Fibroblast of skin of left biceps (primary cell): ENCODE measurements at places on chromosomes 16 and 17.
A peak's percentile ranks its signal among the peaks of the same experiment; 100 is the strongest.

DNA sequence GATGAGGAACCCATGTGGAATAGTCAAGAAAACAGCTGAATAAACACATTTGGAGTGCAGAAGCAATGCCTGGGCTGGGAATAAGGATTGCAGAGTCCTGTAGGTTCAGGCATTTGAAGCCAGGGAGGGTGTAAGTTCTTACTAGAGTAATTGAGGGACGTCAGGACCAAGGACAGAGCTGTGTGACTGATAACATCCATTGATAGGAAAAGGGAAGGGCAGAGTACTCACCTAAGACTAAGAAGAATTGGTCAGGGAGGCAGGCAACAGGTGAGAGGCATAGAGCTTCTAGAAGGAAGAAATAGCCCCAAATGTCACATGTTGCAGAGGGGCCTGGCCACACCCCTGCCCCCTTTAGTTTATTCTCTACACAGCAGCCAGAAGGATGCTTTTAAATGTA is 79.8 kb upstream of the TMEM132E start:
- no peak for DNase-seq

- no peak for DNase-seq
These were observed 9.5 kb upstream of the PDXDC1 start for GRCh38 chr16:14965328-14965727.

DNA sequence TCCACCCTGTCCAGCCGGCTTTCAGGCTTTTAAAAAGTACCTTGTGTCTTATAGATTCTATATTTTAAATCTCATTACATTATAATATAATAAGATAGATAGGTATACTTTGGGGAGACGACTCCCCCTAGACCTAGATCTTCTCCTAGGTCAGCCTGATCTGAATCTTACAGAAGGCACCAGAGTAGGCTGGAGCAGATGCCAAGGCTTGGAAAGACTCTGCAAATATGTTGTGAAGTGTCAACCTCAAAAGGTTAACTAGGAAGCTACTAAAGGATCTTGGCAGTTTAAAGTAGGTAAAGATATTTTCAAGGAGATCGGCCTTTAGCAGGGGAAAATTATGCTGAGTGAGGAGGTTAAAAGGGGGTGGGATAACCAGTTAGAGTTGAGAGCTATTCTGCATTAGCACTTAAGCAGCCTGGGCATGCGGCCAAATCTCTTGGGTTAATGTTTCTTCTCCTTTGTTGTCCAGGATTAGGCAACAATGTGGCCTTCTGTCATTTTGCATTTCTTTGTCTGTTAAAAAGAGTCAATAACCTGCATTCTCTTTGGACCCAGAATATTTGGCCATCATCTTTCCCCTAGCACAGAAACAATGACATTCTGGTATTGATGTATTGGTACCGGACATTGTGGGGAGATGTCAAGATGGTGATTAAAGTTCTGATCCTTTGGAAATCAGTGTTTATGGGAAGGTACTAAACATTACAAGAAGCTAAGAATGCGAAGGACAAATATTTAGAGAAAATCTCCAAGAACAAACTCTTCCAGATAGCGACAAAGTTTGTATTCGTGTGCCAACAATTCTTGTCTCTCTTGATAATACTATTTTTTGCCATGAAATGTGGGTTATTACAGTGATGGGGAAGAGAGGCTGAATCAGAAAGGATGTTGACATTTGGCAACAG is 51.2 kb upstream of the DHX40 start:
- DNase-seq = peak; percentile 42

DNA sequence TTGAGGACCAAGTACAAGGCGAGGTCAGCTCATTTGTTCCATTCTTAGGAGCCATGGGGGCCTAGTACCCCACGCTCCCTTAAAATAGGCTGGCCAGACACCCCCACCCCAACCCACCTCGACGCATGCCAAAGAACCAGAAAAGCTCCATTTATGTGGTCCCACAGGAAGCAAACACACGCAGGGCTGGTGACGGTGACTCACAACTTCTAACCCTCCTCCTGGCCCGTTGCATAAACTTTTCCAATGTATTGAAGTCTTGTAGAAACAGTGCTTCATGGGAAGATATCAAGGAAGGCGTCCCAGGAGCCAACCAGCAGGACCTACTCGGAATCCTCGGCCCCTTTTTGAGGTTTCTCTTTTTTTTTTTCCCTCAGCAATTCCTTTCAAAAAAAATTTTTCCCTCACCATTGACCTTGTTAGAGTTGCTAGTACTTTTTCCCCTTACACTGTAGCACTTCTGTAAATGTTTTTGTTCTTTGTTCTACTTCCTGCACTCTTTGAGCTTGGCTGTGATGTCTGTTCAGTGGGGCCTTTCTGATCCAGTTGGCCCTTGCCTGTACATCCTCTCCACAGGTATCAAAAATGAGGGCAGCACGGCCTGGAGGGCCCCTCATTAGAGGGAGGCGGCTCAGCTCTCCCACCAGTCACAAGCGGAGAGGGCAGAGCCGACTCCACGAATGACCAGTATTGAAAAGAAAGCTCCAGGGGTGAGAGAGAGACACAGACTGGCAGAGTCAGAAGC is 208.3 kb downstream of the RGS9 start:
- no peak for DNase-seq

DNA sequence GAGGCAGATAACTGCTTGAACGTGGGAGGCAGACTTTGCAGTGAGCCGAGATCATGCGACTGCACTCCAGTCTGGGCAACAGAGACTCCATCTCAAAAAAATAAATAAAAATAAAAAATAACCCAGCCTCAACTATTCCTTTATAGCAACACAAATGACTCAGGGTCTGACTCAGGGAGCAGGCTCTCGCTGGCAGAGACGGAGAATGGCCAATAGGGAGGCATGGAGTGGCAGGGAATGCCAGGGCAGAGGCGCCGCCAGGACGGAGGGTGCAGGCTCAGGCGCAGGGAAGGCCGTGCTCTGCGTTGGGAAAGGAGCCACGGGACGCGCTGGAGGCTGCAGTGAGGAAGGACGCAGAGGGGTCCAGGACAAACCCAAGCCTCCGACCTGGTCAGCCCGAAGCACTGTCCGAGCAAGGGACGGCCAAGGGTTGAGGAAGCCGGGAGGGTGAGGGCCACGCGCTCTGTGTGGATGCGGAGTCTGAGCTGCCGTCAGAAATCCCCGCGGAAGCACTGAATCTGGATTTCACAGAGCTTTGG is 40.3 kb downstream of the PKD1 start:
- no peak for DNase-seq

DNA sequence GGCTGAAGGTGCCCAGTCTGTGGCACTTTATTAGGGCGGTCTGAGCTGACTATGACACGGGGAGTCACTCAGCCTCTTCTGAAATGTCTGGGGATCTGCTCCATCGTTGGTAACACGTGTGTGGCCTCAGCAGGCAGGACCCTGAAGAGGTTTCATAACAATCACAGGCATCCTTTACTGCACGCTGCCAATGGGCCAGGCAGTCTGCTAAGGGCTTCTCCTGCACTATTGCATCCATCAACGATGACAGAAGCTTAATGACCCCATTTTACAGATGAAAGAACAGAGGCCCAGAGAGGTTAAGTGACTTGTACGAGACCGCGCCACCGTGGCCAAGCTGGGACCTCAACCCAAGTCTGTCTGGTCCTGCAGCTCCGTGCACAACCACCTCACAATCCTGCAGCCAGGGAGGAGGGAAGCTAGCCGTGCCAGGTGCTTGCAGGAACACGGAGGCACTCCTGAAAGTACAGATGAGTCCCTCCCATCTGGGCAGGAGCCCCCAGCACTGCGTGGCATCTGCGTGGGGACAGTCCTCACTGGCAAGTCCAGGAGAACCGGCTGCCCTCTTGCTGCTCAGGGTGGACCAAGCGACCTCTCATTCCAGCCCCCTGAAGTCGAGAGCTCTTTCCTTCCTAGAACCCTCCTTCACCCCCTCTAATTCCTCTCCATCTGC is 40.0 kb downstream of the RPH3AL start:
- no peak for DNase-seq

GRCh38 chr16:87531418-87531817 is 38.6 kb upstream of the ZCCHC14 start:
- no peak for DNase-seq

DNA sequence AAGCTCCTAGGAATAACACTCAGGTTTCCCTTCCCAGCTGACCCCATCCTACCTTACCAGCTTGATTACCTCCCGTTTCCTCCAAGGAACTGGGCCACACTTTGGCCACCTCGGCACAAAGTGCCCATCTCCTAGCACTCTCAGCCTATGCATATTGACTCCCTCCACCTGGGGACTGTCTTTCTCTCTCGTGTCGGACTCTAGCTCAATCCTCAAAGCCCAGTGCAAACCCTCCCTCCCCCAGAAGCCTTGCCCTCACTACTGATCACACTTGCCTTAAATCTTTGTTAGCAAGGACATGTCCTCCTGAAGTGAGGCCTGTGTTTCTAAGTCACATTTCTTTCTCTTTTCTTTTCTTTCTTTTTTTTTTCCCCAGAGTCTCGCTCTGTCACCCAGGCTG is 2.6 kb upstream of the RAB26 start:
- DNase-seq = no peak

- DNase-seq = no peak
These were observed 4.4 kb downstream of the RTN4RL1 start for GRCh38 chr17:2020721-2021120.

DNA sequence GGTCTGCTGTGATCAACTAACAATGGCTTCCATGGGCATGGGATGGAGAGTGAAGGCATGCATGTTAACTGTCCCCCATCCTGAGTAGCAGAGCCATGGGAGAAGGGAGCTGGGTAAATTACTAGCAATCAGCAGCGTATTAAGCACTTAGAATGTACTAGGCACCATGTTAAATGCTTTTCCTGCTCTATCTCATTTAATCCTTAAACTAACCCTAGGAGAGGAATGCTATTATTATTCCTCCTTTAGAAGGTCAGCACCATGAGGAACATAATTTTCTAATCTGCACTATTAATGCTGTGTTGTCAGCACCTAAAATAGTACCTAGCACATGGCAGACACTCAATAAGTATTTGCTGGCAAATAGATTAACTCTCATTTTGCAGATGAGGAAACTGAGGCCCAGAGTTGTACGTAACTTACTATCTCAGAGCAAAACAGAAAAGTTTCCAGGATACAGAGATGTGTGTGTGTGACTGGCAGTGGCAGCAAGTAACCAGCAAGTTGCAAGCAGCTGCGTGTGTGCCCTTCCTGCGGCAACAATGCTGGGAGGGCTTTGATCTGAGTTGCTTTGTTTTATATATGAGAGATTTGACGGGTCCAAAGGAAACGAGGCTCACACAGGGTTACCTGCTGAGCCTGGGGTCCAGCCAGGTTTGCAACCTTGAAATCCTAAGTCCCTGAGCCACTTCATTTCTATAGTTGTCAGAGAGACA is 6.5 kb upstream of the KLHL36 start:
- DNase-seq = no peak

GRCh38 chr17:2338315-2338657 is 985 bp downstream of the SGSM2 start:
- no peak for DNase-seq

GRCh38 chr17:6651919-6652452 is 424 bp downstream of the C17orf100 start:
- no peak for DNase-seq

DNA sequence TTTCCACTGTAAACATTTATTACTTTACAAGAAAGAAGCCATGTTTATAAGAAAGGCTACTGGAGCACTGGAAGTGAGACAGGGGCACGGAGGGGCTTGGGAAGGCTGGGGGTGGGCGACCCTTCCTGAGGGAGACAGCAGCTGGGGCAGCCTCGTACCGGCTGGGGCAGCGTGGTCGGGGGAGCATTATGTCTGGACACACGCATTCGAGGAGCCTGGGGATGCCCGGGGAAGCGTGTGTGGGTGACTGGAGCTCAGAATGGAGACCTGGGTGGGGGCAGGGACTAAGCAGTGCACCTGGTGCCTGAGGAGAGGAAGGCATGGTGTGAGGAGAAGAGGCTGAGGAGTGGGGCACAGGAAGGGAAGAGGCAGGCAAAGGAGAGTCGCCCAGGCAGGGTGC is 64.5 kb downstream of the SRCIN1 start:
- DNase-seq = no peak

- DNase-seq = no peak
These were observed 8.1 kb upstream of the ATP2A3 start for GRCh38 chr17:3972281-3972731.

DNA sequence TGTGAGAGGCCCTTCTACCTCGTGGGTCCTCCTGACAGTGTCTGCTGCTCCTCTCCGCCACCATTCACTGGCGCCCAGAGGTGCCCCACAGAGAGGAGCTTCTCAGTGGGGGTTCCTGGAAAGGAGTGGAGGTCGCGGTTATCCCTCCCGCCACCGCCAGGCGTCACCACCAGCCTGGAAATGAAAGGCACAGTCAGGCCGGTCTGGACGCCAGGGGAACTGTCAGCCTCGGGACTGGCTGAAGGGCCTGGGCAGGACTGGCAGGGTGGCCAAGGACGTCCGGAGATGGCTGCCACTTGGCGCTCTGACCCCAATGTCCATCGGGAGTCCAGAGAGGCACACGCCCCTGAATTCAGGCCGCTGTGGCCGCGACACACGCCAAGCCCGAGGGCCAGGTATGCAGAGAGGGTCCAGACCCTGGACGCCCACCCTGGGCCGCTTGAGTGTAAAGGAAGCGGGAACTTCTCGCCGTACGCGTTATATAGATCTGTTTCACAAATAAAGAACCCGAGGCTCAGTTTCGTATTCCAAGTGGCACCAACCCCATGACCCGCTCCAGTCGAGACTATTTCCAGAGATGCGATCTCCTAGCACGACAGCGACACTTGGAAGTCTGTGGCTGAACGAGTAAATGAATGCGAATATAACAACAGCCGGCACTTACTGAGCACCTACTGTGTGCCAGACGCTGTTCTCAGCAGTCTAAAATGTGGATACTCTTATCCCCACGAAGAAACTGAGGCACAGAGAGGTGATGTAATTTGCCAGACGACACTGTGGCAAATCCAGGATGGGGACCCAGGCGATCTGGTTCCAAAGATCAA is 7.6 kb upstream of the NXPH3 start:
- peak; percentile 19 for DNase-seq

GRCh38 chr16:24769806-24770205 is 40.4 kb downstream of the TNRC6A start:
- peak; percentile 25 for DNase-seq

GRCh38 chr17:43373356-43373755 is 25.4 kb upstream of the ARL4D start:
- DNase-seq = no peak

DNA sequence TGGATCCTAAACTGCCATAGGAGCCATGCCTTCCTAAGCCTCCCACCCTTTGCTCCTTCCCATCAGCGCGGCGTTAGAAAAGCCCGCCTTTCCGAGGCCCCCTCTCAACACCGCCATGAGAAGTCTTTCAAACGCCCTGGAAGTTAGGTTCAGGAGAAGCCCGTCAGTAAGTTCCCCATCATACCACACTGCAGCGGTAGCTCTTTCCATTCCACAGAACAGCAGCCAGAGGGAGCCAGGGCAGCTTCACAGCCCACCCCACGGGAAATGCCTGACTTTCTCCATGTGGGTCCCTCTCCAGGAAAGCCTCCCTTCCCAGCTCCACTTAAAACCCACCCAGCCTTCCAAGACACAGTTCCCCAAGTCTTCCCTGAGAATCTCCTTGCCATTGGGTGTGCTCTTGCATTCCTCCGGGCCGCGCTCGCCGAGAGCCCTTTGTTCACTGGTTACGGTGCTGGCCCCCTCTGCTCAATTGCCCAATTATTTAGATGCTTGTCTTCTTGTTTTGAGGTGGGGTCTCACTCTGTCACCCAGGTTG is 28.7 kb downstream of the KIAA0513 start:
- DNase-seq = no peak
